ENCODE measurements at places on chromosomes 16 and 17.

- DNase-seq, result no peak
These were observed 298.8 kb downstream of the ZFHX3 start for GRCh38 chr16:72749091-72749490.

DNA sequence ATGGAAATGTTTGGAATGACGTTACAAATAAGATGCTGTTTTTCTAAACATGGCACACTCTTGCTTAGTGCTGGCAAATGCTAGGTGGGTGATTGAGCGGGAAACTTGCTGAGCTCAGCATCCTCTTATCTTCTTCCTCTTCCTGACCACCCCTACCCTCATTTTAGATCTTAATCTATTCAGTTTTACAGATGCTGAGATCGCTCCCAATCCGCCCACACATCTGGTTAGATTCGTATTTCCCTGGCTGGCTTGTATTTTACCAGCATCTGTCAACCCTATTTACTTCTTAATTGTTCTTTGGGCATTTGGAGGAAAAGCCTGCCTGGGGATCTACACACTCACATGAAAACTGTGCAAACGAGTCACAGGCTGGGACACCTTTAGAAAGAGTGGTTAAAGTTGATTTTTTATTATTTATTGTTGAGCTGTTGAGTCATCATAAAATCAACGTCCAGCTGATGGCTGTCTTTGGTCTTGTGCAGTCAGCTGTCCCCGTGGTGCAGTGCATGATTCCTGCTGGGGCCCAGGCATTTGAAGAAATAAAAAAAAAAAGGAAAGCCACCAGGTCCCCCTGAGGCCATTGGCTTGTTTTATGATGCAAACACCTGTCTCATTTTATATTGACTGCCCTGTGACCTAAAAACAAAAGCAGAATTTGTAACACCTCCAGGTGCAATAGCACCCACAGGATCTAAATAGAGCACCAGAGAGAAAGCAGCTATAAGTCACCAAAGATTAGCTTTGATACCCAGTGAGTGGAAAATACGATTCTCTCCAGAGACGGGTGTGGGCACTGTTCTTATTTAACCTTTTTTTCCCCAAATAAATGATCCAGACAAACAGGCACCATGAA is 258.6 kb downstream of the HS3ST3B1 start:
- no peak for DNase-seq

DNA sequence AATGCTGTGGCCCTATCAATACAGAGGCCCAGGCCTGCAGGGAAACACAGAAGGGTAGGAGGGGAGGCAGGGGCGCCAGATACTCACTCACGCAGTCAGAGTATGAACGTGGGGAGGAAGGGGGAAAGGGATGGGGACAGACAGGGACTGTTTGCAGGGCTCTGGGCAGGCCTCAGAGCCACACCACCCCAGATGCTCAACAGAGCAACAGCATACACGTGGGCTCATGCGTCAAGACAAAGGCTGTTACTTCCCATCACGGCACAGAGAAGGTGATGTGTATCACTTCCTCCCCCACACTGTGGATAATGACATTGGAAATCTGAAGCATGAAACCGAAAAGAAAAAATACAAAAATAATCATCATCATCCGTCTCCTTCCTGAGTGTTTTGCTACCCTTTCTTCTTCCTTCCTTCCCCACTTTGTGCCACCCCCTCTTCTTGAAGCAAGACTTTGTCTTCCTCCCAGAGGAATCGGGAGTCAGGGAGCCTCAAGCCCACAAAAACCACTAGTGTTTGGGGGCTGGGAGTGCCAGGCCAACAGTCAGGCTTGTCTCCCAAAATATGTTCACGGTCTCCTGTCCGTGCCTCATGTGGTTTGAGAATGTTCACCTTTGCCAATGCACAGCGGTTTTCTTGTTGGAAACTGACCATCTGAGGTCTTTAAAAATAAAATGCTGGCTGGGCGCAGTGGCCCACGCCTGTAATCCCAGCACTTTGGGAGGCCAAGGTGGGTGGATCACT is 20.1 kb downstream of the SLC39A11 start:
- DNase-seq, result no peak

DNA sequence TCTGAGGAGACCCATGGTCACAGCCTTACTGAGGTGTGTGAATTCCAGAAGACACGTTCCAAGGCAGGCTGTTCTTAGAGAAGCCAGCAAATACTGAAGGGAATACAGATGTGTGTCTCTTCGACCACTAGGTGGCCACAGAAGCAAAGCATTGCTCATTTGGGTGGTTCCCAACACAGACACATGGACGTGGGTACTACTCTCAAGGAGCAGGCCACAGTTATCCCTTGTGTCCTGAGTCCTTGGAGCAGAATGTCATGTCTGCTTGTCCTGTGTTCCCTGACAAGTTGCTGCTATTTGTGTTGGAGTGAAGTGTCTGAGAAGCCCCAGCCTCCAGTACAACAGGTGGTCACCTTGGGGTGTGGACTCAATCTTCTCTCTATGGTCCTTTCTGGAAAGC is 30.3 kb downstream of the HMOX2 start:
- peak; percentile 24 for DNase-seq

DNA sequence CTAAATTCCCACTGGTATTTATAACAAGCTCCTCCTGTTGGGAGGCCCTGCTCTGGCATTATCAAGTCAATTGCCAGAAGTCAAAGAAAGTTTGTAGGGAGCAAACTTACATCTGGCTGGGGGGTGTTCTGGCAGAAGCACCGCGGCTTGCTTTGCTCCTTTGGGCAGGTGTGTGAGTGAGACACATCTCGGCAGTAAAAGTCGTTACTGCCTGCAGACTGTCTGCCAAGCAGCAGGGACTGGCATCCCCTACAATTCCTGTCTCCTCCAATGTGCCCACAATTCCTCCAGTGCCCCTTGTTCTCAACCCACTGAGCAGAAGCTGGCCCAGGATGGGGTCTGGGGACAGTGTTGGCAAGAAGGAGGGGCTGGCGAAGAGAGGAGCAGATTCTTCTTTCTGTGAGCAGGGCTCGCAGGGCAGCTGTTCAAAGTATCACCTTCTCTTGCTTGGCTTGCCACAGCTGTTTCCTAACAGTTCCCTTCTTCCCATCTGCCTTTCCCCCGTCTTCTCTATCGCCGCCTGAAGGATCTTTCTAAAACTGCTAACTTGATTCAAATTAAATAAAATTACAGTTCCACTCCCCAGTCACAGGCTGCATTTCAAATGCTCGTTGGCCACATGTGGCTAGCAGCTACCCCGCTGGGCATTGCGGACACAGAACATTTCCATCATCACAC is 30.2 kb downstream of the SPACA3 start:
- no peak for DNase-seq
